ENCODE measurements at places on chromosomes 7 and 10. TPM values are rescaled to one million over a fixed set of nuclear protein-coding genes. Genes with fewer than 3 reads are reported as not detected.

- no peak for DNase-seq
These were observed 73.4 kb upstream of the LAMB4 start for GRCh38 chr7:108203537-108203936.

DNA sequence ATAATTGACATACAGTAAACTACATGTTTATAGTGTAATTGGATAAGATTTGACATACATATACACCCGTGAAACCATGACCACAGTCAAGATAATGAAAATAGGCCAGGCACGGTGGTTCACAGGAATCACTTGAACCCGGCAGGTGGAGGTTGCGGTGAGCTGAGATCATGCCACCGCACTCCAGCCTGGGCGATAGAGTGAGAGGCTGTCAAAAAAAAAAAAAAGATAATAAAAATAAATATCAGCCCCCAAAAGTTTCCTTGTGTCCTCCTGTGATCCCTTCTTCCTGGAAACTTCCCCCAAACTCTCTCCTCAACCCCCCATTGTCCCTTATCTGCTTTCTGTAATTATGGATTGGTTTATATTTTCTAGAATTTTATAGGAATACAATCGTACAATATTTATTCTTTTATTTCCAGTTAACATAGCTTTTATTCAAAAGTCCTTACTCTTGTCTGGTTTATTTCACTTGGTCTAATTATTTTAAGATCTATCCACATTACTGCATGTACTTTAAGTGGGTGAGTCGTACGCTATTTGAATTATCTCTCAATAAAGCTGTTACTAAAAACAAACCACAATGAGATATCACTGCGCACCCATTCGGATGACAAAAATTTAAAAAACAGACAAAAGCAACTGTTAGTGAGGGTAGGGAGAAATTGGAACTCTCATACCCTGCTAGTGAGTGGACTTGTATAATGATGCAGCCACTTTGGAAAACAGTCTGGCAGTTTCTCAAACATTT, 30.1 kb upstream of the TNPO3 start:
- no peak for DNase-seq

DNA sequence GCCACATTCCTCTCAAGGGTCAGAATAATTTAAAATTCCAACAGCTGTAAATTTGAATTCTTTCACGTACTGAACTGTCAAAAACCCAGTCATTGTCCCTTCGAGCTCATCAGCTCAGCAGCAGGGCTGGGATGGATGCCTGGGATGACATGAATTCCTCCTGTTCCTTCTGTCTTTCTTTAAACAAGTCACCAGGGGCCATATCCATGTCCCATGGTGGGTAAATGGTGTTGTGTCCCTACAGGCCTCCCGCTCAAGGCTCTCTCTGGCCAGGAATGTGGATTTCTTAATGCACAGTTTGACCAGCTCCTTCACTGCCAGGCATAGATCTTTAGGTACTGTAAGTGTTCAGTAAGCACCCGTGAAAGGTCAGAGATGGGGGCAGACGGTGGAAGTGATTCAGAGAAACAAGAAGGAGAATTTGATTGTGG, 13.8 kb upstream of the TECPR1 start:
- peak; percentile 41 for DNase-seq

Gene COL28A1
- total RNA-seq: not detected

- peak; percentile 5 for DNase-seq
These were observed 132.8 kb upstream of the DNAJB12 start for GRCh38 chr10:72487521-72487920.

DNA sequence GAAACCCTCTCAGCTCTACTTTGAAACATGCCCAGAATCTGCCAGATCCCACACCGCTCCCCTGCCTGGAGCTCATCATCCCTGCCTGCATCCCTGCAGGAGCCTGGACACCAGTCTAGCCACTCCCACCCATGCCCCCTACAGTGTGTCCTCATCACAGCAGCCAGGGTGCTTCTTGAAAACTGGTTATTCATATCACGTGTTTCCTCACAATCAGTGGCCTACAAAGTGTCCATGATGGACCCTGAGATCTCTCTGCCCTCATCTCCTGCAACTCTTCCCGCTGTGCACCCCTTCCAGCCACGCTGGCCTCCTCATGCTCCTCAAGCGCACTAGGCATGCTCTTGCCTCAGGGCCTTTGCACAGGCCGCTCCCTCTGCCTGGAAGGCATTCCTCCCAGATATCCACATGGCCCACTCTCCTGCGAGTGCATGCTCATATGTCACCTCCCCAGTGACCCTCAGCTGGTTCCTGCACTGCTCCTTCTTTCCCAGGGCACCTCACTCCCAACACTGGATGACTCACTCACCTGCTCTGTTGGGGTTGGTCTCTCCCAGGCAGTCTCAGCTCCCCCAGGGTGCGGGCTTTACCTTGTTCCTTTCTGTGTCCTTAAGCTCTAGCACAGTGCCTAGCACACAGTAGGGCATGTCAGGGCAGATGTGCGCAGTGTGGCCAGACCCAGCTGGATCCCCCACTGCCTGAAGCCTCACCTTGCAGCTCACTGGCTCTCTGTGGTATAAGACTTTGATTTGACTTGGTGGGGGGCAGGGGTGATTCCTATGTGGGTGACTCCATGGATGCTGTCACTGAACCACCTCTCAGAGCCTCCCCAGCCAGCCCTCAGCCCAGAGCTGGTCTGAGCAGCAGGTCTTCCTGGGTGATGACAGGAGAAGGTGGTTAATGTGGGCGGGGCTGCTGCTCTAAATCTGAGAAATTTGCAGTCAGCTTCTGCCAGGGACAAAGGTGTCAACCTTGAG, 37.3 kb downstream of the CDH23 start:
- DNase-seq: no peak

Gene GHRHR
- not detected for total RNA-seq

GRCh38 chr7:19610194-19610943, 98.5 kb downstream of the POLR1F start:
- no peak for DNase-seq

- peak; percentile 12 for DNase-seq
These were observed 284.9 kb downstream of the FGFR2 start for GRCh38 chr10:121313119-121313875.

GRCh38 chr7:100521076-100521475, 17.9 kb upstream of the AGFG2 start:
- no peak for DNase-seq

Gene UCN3
- not detected for total RNA-seq

DNA sequence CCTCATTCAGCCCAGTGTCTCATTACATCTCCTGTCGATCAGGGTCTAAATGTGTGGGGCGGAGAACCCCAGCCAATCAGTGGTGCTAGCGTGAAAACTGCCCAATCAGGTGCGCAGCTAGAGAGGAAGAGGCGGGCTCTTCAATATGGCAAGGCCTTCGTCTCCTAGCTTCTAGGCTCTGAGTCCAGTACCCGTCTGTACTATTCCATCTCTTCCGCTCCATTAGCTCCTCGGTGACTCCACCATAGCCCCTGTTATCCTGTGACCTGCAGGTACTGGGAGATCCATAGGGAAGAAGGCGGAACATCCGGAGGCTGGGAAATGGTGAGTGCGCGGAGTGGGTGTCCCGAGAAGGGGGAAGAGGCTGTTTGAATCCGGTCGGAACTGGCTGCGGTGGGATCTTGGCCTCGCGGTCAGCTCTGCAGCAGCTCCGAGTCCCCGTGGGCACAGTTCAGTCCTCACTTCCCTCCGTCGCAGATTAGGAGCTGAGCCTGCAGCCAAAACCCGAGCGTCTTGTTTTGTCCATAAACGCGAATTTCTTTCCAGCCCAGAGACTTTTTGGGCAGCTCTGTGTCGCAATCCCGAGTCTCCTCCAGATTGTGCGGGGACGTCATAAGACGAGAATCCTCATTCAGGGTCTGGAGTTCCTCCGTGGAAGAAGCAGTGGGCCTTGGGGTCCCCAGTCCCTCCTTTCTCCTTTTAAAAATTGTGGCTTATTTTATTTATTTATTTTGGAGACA, at the start of gene ZNF727:
Gene ZNF727 (plus strand): TSS at position 134 of the 740 bp plus-strand sequence. CDS start 188 bp downstream, at position 322.
- no peak for DNase-seq

Gene GJD4
- not detected for total RNA-seq

GRCh38 chr7:98414205-98414900, 13.5 kb upstream of the BAIAP2L1 start:
- DNase-seq: no peak

Measured in RPMI7951 (cell line).